ENCODE measurements at places on chromosomes 11 and 22.

DNA sequence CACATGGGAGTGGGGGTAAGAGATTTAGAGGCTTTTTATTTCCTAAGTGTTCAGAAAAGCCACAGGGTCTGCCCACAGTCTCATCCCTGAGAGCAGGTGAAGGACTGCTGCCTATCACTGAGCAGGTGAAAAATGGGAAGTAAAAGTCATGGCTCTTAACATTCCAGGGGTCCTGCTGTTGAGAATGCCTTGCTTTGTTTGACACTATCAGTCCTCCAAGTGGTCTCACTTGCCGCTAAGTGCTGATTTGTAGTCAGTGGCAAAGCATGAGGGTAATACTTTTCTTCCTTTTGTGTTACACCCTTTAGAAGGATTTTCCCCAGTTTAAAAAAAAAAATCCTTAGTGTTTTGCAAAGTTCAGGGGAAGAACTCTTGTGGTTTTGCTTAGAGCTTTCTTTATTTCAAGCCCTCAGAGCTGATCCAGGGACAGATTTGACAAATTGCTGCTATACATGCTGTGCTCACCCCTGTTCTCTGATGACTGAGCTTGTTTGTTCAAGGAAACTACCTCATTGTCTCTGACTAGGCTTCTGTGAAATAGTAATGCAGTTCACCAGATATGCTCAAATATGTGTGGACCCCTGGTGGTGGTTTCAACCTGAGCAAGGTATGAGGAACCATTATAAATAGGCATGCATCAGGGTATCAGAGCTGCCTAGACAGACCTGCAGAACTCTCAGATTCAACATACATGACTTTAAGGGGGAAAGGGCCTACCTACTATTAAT is 141.0 kb downstream of the ARHGAP42 start:
- DNase-seq = no peak

DNA sequence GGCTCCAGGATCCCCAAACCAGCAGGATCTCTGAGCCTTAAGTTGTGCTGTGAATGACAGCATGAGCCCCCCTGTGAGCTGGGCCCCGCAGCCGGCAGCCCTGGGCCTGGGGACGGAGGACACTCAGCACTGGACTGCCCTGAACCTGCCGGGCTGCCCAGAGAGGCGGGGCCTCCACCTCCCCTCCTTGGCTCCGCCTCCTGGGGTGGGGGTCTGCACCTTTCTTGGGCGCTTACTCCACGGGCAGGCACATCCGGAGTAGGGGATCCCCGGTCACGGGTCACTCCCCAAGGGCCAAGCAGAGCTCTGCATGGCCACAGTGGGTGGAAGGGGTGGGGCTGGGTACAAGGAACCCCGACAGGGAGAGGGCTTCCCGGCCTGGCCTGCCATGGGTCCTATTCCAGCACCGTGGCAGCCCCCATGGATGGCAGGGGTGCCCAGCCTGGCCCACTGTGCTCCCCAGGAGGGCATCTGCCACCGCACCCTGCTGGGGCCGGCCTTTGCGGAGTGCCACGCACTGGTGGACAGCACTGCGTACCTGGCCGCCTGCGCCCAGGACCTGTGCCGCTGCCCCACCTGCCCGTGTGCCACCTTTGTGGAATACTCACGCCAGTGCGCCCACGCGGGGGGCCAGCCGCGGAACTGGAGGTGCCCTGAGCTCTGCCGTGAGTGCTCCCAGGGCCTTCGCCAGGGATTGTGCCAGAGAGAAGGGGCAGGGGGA is 5.4 kb downstream of the MUC5B start:
- no peak for DNase-seq

- DNase-seq = no peak
Measured at GRCh38 chr22:29065468-29066190, 4.0 kb upstream of the C22orf31 start.

GRCh38 chr11:77592727-77593126 is 3.0 kb downstream of the AQP11 start:
- no peak for DNase-seq

DNA sequence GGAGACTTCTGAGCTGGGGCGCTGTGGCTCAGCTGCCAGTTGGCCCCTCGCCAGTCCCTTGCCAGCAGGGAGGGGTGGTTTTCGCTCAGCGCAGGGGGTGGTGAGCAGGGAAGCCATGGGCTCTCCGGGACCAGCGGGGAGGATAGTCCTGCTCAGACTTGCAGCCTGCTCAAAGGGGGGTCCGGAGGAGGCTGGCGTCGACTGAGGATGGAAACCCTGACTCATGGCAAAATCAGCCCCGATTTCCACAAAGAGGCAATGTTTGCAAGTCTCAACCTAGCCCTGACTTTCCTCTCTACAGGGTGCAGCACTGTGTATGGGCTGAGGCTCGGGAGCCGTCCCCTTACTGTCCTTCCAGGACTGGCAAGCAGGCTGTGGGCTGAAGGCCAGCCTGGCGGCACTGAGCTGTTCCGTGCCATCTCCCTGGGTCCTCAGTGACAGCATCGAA is 35.1 kb downstream of the FBLN1 start:
- DNase-seq = no peak

DNA sequence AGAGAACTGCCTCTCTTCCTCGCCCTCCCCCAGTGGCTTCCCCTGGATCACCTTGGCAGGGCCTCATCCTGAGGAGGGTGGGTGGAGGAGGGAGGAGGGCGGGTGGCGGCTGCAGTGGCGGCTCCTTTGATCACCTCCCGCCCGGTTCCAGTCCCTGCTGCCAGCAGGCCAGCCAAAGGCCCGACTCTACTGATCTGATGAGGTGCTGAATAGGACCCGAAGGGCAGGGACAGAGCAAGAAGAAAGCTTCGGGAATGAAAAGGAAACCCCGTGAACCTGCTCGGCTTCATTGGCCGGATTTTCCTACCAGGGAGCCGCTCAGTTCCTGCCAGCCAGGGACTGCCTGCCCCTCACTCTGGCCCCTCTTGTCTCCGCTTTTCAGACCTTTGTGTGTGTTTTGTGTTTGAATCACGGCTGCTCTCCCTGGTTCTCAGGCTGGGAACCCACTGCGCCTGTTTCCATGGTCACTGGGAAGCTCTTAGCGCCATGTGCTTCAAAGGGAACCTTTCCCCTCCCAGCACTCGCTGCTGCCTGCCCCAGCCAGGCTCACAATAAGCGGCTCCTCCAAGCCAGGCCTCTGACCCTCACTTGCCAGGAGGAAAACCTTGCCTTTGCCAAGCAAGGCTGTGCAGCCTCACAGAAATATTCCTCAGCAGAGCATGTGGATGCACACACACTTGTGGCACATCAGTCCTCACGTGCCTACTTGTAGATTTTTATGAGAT is 56.8 kb downstream of the C22orf31 start:
- no peak for DNase-seq

DNA sequence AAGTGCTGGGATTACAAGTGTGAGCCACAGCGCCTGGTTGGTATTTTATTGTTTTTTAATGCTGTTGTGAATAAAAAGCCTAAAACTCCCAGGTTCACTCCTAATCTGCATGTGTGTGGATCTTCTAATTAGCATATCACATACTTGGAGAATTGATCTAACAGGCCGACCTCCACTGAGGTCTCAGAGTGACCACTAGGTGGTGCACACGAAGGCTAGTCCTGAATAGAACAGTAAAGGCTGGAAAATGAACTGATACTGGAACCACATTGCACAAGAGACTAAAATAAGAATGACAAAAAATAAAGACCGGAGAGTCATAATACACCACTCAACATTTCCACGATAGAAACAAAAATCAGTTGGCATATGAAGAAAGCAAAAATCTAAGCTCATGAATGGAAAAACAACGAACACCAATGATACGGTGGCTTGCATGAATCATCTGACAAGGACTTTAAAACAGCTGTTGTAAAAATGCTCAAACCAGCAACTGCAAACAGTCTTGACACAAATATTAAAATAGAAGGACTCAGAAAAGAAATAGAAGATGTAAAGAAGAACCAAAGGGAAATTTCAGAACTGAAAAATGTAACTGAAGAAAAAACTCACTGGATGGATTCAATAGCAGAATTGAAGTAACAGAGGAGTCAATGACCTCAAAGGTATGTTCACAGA is 19.2 kb downstream of the PIM3 start:
- no peak for DNase-seq

DNA sequence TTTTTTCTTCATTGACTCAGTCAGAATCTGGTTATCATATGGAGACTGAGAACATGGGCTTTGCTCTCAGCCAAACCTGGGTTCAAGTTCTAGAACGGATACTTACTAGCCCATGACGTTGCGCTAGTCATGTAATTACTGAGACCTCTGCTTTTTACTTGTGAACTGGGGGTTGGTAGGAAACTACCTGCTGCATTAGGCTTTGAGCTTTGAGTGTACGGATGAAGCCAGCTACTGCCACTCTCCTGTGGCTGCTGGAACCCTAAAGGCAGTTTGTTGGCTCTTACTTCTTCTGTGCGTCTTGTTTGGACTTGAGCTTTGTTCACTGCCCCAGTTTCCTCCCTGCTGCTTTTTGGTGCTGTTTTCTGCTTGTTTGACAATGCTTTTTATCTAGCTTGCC is 18.1 kb downstream of the PPP6R2 start:
- DNase-seq = no peak

DNA sequence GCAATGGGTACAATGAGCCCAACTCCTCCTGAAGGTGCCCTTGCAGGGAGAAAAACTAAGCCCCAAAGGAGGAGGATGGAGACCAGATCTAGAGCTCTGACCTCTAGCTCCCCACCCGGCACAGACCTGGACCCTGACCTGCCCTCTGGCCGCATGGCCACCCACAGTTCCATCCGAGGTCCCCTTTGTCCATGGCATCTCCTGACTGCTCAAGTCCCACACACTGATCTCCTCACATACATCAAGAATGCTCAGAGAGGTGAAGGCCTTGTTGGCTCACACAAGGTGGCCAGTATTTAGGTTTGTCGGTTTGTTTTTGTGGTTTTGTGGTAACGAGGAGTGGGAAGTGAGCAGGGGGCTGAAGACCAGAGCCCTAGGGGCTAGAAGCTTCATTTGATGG is 423.5 kb upstream of the B3GAT1 start:
- no peak for DNase-seq

DNA sequence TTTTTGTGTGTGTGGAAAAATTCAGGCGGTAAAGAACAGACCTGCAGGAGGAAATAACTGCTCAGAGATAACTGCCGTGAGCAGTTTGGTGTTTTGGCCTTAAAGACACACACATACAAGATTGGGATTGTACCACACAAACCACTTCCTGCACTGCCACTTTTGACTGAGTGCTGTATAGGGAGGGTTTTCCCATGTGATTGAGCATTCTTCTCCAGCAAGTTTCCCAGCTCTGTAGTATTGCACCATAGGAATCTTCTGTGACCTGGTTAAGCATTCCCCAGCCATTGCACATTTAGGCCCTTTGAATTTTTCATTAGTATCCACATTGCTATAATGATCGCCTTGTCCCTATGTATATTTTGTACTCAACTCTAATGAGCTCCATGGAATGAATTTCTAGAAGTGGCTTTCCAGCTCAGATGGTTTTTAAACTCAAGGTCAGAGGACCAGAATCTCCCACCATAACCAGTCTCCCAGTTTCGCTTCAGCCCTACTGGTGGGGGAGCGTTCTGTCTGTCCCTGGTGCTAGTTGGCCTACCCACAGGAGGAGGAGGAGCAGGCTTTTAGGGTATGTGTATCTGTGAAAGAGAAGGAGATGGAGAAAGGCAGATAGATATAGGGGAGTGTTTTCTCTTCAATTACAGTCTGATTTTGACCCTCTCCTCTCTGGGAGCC is 9.3 kb downstream of the CD82 start:
- no peak for DNase-seq

Data from stimulated activated CD4-positive, alpha-beta T cell treated with anti-CD3 and anti-CD28 coated beads, Interleukin-2, amount 100 ng/mL, for 48 hours (primary cell).